ENCODE measurements at places on chromosomes 1 and 21. TPM values are rescaled to one million over a fixed set of nuclear protein-coding genes. Genes with fewer than 3 reads are reported as not detected.

GBP3 gene
- polyA plus RNA-seq: 109 TPM

FMN2 gene
- polyA plus RNA-seq: 1.8 TPM

DNA sequence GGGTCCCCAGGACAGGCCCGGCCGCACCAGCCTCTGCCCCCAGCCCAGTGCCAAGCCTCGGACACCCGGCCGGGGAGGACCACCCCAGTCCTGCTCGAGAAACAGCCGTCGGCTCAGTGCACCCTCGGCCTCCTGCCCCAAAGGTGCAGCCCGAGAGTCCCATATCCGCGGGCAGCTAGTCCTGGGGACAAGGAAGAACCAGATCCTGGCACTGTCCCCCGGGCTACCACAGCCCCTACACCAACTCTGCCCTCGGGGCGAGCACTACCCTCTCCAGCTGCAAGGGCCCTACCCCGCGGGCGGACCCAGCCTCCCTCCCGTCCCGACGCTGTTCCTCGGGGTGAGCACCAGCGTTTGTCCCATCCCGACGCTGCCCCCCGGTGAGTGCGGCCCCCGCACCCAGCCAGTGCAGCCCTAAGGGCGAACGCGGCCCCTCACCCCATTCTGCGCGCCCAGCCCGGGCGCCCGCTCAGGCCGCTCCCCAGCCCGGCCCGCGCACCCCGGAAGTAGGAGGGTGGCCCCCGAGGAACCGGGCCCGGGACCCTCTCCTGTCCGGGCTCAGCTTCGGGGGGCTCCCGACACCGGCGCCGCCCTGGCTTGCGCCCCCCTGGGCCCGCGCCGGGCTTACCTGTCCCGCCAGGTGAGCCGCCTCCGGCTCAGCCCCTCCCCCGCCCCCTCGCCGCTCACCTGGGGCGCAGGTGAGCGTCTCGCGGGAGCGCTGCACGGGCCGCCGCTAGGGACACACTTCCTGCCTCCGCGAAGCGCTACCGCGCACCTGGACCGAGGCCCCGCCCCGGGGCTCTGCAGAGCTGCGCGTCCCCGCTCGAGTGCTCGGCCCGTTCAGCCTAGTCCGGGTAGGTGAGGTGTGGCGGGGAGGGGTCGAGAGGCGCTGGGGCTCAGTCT is at the start of gene KDF1:
Gene KDF1 (minus strand): TSS at position 747 of the 903 bp plus-strand sequence. CDS start 8,088 bp downstream, outside the sequence.
- DNase-seq: peak; percentile 85

GRCh38 chr1:11524465-11525150 is 45.7 kb downstream of the DISP3 start:
- DNase-seq: no peak

DNA sequence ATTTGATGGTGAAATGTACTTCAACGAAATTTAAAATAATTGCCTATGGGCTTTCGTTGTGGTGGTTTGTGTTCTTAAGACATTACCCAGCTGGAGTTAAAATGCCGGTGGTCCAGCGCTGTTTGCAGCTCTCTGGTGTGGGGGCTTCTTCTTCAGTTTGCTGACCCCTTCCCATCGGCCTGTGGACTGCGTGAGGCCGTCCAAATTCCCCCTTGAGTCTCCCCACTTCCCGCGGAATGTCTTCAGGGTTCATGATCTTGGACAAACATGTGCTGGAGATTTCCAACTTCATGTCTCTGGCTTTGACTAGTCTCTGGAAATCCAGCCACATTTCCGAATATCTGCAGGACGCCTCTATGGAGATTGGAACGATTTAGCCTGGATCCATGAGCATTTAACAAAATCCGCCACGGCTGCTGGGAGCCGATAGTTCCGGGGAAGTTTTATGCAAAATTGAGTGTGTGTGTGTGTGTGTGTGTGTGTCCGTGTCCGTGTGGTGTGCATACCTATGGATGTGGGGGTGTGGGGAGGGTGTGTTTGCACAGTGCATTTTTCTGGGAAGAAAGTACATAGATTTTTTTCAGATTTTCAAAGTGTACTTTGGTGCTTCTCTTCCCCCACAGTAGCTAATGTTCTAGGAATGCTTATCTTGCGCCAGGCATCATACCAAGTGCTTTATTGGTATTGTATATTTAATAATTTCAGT is 117.2 kb downstream of the PCP4 start:
- no peak for DNase-seq

GRCh38 chr1:150259758-150260669 is 2.4 kb downstream of the CA14 start:
- no peak for DNase-seq

SPATA46 gene
- polyA plus RNA-seq: 1.2 TPM

DNA sequence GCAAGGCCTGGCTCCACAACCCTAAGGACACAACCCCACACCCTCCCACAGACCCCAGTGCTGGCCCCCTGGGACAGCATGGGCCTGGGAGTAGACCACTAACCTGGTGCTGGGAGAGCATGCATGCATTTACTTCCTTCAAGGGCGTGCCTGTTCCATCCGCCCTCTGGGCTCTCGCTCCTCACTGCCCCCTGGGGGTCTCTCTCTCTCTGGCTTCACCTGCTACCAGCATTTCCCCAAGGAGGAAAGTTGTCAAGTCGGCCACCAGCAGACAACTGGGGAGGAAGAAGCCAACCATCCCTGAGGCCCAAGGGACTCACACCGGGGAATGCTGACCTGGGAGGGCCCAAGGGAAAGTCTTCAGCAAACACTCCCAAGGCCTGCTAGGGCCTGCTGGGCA is 6.5 kb downstream of the LRP8 start:
- DNase-seq: no peak

DNA sequence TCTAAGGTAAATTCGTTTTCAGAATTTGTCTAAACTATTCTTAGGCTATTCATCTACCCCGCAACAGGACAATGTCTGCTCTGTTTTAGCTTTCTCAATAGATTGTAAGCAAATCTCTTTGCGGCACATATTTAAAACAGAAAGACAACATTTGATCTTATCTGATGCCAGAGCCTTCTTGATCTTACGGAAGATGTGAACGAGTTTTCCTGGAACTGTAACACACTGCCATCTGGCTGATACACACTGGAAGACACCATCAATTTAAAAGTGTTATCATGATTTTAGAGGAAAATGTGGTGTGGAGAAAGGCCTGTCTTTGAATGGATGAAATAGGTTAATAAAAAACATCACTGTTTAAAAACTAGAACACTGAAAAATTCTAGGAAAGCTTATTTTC is 36.1 kb downstream of the COA6 start:
- DNase-seq: no peak

DNA sequence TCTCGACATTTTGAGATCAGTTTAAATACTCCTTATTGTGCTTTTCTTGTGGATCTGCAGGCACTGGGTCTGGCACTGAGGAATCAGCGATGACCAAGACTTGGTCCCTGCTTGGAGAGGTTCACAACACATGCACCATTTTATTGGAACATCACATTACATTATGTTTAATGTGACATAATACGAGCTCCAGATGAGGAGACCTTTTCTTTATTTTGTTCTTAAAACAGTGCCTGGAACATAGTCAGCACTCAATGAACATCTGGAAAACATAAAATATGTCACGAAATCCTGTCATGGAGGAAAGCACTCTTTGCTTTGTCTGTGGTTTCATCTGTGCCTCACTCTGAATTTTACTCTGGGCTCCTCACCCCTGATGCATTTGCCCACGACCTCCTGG is 110.7 kb downstream of the ST6GALNAC3 start:
- DNase-seq: no peak

- DNase-seq: no peak
These were observed 75.3 kb upstream of the ARTN start for GRCh38 chr1:43858324-43858723.

DNA sequence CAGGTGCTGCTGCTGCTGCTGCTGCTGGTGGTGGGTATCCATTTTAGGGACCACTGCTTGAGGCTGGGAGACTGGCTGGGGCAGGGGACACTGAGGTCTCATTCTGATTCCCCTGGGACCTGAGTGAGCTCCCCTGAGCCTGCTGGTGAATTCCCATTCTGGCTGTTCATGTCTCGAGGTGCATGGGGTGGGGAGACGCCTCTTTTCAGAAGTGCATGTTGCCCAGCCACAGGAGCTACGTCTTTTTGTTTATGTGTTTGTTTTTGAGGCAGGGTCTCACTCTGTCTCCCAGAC is 133.4 kb downstream of the RHOU start:
- no peak for DNase-seq

DNA sequence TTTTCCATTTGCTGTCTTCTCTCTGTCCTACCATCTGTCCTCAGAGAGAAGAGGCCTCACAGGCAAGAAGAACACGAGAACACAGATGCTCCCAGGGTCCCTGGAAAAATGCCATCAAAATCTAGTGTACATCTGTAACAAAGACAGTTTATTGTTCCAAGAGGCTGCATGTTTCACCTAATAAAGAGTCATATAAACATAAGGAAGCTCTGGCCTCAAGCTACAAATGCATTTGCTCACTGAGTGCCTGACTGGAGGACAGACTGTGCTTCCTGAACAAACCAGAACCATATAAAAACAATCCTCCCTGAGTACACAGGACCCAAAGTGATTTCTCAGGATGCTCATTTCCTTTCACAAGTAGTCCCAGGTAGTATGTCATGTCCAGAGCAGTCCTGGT is 76.3 kb upstream of the SLC44A3 start:
- peak; percentile 27 for DNase-seq

Measured in large intestine (tissue), 12 donors.